A549 treated with GW870086 at 1 μM for 4 hours (cell line): ENCODE measurements at places on chromosomes 7 and 10. TPM values are rescaled to one million over a fixed set of nuclear protein-coding genes. Genes with fewer than 3 reads are reported as not detected.

Gene PNLIPRP3
- not detected in 5 replicates for total RNA-seq

Gene NXPH1
- not detected in 5 replicates for total RNA-seq

Gene ARHGEF35
- 0.25 to 0.49 TPM (median 0.33 TPM) in 5 replicates for total RNA-seq

Gene DGKI
- 0.22 to 0.33 TPM (median 0.25 TPM) in 4 of 5 replicates, not detected in the other for total RNA-seq

Gene ZNF248
- 2.9 to 4.9 TPM (median 3.8 TPM) in 5 replicates for total RNA-seq

Gene APBB1IP
- total RNA-seq: 5.7 to 6.8 TPM (median 6.5 TPM) in 5 replicates

Gene MRC1
- total RNA-seq: 0.02 to 0.06 TPM (median 0.03 TPM) in 4 of 5 replicates, not detected in the other

Gene PDK4
- 6.8 to 10.4 TPM (median 10.3 TPM) in 5 replicates for total RNA-seq

Gene STEAP1
- total RNA-seq: 13.4 to 16.3 TPM (median 15.9 TPM) in 5 replicates

Gene WASL
- total RNA-seq: 17.2 to 25.4 TPM (median 21.9 TPM) in 5 replicates

Gene FGL2
- total RNA-seq: not detected in 5 replicates

Gene FKBP14
- total RNA-seq: 6.5 to 9.9 TPM (median 8.7 TPM) in 5 replicates

Gene SDK1
- 0.30 to 0.72 TPM (median 0.46 TPM) in 5 replicates for total RNA-seq

Gene MMP21
- total RNA-seq: not detected in 5 replicates

Gene HOXA11
- total RNA-seq: 0.55 to 0.80 TPM (median 0.70 TPM) in 5 replicates

Gene PODXL
- total RNA-seq: 26.2 to 41.4 TPM (median 35.9 TPM) in 5 replicates

Gene ZNHIT1
- total RNA-seq: 80.9 to 104 TPM (median 90.2 TPM) in 5 replicates

Gene SLC13A4
- total RNA-seq: not detected in 5 replicates

Gene HYAL4
- 0.07 TPM in 1 of 5 replicates, not detected in the others for total RNA-seq

Gene ASZ1
- not detected in 5 replicates for total RNA-seq

Gene TMEM213
- total RNA-seq: not detected in 5 replicates

Gene LLCFC1
- not detected in 5 replicates for total RNA-seq

Gene GRID1
- total RNA-seq: 0.17 to 0.32 TPM (median 0.29 TPM) in 5 replicates

Gene RPEL1
- 0.07 to 0.09 TPM in 2 of 5 replicates, not detected in the others for total RNA-seq
